Sigmoid colon (tissue), 7 donors: ENCODE measurements at places on chromosomes 4 and X.

GRCh38 chr4:182555997-182556418 lies 312.8 kb downstream of the TENM3 start:
- DNase-seq = no peak

GRCh38 chr4:6955261-6955911 lies 45.8 kb downstream of the TBC1D14 start:
- no peak for DNase-seq

DNA sequence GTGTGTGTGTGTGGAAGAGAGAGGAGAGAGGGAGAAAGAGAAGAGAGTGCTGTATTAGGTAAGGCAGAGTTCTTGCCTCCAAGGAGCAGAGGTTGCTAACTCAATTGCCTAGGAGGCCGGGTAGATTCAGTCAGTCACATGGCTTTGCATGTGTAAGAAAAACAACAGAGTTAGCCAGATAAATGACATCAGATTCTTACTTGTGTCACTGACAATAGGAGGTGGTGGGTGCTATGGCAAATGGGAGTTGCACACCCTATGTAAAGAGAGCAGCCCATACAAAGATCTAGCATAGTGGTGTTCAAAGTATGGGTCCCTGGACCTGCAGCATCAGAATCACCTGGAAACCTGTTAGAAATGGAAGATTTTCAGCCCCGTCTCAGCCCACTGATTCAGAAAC lies 14.4 kb upstream of the PGRMC2 start:
- no peak for DNase-seq

- DNase-seq = no peak
Measured at GRCh38 chrX:134591502-134591901, 66.8 kb downstream of the PLAC1 start.

- no peak for DNase-seq
Measured at GRCh38 chr4:20106921-20107320, 144.8 kb upstream of the SLIT2 start.

DNA sequence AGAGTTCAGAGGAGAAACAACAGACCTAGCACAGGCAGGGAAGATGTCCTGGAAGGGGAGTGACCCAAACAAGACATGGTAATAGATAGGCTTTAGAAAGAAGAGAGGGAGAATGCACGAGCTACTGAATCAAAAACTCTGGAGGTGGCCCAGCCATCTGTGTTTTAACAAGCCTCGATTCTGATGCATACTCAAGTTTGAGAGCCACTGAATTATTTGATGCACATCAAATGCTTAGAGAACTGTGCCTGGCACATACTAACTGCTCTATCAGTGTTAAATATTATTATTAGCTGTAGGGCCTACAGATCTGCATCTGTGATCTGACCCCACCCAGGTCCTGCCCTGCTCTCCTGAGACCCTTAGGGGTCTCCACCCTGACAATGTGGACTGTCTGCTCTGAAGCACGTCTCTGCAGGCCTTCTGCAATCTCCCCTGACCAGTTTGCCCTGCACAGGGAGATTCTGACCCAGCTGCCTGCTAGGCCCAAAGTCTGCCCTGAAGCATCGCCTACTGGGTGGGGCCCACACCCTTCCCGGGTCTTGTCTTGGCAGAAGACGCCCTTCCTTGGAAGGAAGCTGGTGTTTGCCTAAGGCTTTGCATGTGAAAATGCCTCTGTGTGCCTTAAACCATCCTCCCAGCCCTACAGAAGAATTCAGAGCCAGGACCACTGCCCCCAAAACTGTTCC lies 201.5 kb upstream of the KLF3 start:
- no peak for DNase-seq

- DNase-seq = no peak
Measured at GRCh38 chrX:13377550-13377934, 57.7 kb upstream of the ATXN3L start.

GRCh38 chr4:56671373-56671772 lies 9.7 kb downstream of the HOPX start:
- no peak for DNase-seq

DNA sequence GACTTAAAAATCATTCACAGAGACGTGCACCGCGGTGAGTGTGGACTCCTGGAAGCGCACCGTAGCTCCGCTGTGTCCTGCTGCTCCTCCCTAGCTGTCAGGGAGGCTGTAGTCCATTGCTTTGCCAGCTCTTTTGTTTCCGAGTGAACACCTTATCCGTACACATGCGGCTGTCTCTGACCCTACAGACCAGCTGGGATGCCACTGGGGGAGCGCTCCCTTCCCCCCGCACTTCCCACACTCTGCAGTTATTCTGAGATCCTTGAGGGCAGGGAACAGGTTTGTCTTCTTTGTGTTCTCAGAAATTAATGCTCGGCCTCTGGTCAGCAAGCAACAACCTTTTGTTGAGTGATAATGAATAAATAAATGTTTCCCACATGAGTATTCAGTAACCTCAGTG lies 33.7 kb upstream of the MSANTD1 start:
- DNase-seq = peak; percentile 26

DNA sequence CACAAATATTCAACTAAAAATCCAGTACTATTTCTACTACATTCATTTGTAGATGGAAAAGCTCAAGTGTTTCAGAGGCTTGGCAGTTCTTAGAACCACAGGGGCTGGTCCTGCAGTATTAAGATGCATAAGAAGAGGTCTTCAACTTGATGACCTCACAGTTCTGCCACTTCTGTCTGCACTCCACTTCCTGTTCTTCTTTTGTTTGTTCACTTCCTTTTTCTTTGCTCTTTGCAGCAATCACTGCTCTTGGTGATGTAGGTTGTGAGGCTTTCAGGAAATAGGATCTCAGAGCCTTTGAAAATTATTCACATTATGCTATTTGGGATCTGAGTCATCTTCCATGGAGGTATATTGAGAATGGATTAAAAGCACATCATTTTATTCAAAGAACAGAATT lies 602.0 kb upstream of the CPEB2 start:
- no peak for DNase-seq

GRCh38 chrX:149540621-149541520 lies at the start of gene EOLA1:
Gene EOLA1, plus strand, starts transcription at chrX:149541012. Its CDS starts 4,619 bp downstream, at chrX:149545631.
- peak; percentile 94 for DNase-seq

- DNase-seq = no peak
Measured at GRCh38 chr4:177127658-177128057, 182.0 kb upstream of the NEIL3 start.

- peak; percentile 83 for DNase-seq
Measured at GRCh38 chr4:184168406-184169019, 49.2 kb downstream of the ENPP6 start.

DNA sequence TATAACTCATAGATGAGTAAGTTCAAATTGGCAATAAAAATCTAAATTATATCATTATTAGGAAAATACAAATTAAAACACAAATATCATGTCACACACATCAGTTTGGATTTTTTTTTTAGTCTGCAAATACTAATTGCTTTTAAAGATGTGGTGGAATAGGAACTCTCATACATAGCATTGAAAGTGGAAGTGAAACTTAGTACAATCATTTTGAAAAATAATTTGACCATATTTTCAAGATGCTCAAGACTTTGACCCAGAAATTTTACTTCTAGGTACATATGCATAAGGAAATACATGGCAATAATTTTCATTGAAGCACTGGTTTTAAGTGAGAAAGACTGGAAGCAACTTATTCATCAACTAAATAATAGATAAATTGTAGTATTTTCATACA lies 147.5 kb upstream of the SMIM31 start:
- no peak for DNase-seq

DNA sequence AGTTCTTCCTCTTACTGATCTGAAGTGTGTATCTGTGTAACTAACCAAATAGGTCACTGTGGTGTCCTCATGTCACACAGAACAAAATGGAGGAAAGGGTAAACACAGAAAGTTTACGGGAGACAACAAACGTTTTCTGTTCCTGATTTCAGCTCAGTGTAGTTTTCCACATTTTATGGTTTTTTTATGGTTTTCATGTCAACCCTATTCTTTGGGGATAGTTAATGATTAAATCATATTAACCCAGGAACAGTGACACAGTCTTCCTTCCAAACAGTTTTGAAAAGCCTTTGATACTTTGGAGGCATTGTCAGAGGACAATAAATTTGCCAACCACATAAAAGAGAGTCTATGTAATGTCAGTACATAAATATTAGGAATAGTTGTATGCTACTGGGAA lies 4.2 kb downstream of the LNX1 start:
- DNase-seq = no peak

- DNase-seq = no peak
Measured at GRCh38 chrX:67781132-67781531, 237.3 kb downstream of the AR start.

DNA sequence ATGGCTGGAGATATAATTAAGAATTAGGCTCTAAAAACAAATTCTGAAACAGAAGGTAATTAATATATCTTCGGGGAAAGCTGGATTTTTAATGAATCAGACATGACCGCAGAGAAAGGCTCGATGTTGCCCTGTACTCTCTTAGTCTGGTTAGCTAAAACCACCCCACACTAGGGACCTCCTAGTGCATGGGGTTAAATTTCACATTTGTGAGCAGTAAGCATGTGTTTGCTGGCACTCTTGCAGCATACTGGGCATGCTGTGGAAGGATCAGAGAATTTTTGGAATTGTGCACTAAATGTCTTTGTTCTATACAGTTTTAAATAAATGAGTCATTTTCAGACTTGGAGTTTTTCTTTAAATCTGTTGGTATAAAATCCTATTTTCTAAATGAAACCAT lies 475.6 kb upstream of the FTHL17 start:
- no peak for DNase-seq

DNA sequence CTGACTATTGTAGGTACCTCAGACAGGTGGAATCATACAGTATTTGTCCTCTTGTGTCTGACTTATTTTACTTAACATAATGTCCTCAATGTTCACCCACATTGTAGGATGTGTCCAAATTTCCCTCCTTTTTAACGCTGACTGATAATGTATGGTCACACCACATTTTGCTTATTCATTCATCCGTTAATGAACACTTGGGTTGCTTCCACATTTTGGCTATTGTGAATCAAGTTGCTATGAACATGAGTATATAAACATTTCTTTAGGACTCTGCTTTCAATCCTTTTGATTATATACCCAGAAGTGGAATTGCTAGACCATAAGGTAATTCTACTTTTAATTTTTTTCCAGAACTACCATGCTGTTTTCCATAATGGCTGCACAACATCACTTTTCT lies 87.0 kb upstream of the NDP start:
- DNase-seq = no peak

DNA sequence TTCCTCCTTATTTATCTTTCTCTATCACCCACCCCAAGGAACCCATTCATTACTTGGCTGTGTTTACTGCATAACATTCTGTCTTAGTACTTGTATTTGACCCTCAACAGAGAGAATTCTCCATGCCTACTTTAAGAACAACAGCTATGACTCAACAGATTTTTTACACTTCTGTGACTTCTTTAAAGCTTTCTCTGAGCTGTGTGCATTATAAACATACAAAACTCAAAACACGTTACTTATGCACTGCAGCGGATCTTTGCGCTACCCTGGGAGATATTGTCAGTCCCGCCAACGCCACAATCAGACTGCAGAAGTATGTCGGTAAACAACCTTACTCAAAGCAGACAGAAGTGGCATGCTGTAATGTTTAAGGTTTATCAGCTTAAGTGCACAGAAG lies 35.1 kb downstream of the PRKX start:
- no peak for DNase-seq

DNA sequence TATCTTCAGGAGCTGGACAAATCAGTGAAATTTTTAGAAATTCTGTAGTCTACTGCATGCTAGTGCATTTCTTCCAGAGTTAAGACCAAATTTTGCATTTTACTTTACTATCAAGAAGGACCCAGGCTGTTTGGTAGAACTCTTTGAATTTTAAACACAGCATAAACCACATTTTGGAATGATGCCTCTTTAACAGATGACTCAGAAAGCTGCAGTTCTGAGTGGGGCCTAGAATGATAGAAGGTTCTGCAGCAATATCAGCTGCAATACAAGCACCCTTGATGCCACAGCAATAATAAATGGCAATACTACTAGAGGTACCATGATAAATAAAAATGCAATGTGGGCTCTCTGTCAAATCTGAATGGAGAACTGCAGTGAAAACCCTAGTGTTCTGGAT lies 198.7 kb downstream of the TMA16 start:
- no peak for DNase-seq

GRCh38 chr4:94400191-94400590 lies 51.6 kb upstream of the PDLIM5 start:
- DNase-seq = no peak

GRCh38 chr4:2833671-2834000 lies 10.0 kb upstream of the ADD1 start:
- peak; percentile 50 for DNase-seq

DNA sequence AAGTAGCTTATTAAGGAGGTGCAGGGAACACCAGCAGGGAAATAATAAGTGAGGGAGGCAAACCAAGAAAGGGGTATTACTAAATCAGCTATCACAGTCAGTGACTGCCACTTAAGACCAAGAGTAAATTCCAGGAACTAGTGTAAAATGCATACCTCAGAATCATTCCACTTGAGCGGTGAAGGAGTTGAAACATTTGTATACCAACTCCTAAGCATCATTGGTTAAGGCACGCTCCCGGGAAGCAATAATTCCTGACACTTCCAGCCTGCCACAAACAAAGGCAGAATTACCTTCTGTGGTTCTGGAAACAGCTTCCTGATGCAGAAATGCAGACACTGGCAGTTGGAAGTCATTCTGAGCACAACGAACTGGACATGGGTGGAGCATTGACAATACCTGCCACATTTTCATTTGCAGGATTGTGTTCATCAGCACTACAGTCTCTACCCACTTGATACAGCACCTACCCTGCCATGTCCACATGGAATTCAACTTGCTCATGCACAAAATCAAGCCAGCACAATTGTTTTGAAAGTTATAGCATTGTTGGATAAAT lies 82.1 kb downstream of the PPP1R2C start:
- no peak for DNase-seq

DNA sequence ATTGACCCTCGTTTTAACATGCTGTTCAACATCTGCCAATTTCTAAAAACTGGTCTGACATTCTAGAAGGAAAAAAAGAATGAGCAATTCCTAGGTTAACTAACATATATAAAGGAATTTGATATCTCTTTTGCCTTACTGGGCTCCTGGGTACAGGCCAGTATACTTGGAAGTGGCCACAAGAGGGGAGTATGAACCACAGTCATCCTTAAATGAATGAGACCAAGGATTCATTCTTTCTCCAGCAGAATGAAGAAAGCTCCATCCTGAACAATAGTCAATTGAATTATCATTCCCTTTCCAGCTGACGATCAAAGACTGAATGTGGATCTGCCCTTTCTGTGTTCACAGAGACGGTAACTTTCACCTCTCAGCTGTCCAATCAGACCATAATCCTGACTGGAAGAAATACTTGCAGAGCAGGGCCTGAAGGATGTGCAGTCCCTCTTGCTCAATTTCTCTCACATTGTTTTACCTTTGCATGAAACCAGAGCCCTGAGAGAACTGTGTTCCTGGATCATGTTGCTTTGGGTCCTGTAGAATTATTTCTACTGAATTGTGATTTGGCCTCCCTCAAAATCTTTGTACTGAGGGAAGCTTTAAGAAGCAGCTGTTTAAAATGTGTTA lies 14.8 kb upstream of the SPARCL1 start:
- DNase-seq = no peak

GRCh38 chrX:16205840-16206239 lies 38.6 kb downstream of the MAGEB17 start:
- no peak for DNase-seq

- no peak for DNase-seq
Measured at GRCh38 chr4:101156619-101157310, 190.6 kb downstream of the PPP3CA start.

GRCh38 chrX:153380691-153381090 lies 20.5 kb downstream of the PNMA6E start:
- DNase-seq = no peak

- no peak for DNase-seq
Measured at GRCh38 chrX:154040307-154040756, 20.6 kb upstream of the IRAK1 start.
